Activated T-cell treated with anti-CD3 and anti-CD28 coated beads, Interleukin-2, amount 50 U/mL, for 1 hour (primary cell): ENCODE measurements at places on chromosomes 3 and 15.

GRCh38 chr3:139689708-139690228 lies 12.0 kb upstream of the NMNAT3 start:
- DNase-seq, result no peak

- no peak for DNase-seq
Measured at GRCh38 chr3:128563439-128563838, 70.4 kb upstream of the GATA2 start.

DNA sequence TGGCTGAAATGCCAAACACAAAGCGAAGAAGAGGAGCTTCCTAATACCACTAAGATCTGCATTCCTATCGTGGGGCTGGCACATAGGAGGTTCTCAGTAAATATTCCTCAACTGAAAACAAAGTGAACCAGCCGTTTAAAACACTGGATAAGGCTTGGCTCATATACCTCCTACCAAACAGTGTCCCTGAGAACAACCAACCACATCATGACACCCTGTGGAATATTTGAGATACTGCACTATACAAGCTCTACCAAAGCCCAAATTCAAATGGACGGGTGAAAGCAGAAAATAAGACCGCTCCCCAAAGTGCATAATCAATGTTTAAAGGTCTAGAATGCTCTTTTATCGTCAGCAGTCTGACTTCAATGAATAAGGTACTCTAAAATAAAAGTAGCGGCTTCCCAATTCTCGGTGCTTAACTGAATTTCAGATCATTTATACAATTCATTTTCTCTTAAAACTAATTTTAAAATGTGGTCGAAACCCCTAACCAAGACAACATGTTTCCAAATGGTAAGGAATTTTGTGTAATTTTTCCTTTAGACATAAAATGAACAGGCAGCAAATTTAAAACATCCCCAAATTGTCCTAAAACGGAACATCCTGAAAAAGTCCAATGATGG lies 425.8 kb downstream of the ERC2 start:
- no peak for DNase-seq

DNA sequence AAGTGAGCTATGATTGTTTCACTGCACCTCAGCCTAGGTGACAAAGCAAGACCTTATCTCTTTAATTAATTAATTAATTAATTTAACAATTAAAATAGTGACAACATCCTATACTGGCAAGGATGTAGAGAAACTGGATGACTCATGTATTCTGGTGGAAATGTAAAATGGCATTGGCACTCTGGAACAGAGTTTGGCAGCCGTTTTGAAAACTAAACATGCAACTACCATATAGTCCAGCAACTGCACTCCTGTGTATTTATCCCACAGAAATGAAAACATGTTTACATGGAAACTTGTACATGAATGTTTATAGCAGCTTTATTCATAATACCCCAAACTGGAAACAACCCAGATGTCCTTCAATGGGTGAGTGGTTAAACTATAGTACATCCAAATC lies 56.6 kb downstream of the ANP32A start:
- DNase-seq, result no peak

DNA sequence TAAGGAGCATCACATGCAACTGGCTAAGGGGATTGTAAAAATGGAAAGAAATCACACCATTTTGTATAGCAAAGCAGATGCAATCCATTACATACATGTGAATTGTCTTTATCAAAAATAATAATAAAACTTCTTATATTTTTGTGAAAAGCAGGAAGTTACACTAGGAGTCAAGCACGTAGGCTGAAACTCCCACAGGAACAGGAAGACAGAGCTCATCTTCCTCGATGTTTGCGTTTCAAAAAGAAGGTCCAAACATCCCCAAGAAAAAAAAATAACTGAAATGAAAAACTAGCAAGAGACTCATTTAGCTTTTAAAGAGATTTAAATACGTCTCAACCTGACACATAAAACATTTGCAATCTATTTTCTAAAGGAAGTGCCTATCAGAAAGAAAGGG lies 106.6 kb downstream of the TGFBR2 start:
- no peak for DNase-seq

DNA sequence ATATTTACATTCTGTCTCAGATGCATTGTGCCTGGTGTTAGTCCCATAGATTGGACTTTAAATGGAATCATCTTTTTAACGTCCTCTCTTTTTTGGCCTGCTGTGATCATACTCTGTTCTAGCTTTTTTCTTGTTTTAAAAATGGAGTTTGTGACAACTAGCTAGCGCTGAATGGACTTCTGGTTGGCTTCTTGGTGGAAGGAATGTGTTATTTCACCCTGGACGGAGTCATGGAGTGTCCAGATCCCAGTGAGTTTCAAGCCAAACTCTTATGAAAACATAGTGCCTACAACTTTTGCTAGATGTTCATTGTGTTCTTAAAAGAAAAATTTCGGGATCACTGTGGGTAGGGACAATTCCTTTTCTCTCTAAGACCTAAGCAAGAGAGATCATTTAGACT lies 192.6 kb downstream of the TCF12 start:
- DNase-seq, result no peak

DNA sequence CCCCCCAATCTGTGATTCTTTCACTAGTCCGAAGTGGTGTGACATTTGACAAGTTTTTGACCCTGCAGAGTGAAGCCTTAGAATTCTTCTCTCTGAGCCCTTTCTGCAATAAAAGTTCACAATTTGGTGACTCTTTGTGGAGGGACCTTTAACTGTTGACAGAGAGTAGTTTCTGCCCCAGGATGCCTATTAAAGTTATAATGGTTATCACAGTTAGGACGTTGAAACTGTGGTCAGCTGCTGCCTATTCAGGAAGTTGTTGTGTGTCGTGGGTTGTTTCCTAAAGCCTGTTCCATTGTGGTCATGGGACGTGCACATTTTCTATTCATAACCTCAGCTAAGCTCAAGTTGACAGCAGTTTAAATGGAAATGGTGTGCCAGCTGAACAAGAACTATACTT lies 274.5 kb downstream of the NEK10 start:
- no peak for DNase-seq

GRCh38 chr3:43369404-43370292 lies 83.3 kb downstream of the SNRK start:
- DNase-seq, result no peak

- no peak for DNase-seq
Measured at GRCh38 chr3:195916991-195917390, 8.6 kb upstream of the TNK2 start.

GRCh38 chr3:43005981-43006380 lies 26.9 kb downstream of the GASK1A start:
- DNase-seq, result no peak

GRCh38 chr3:46648096-46648495 lies 35.8 kb downstream of the FAM240A start:
- DNase-seq, result no peak

DNA sequence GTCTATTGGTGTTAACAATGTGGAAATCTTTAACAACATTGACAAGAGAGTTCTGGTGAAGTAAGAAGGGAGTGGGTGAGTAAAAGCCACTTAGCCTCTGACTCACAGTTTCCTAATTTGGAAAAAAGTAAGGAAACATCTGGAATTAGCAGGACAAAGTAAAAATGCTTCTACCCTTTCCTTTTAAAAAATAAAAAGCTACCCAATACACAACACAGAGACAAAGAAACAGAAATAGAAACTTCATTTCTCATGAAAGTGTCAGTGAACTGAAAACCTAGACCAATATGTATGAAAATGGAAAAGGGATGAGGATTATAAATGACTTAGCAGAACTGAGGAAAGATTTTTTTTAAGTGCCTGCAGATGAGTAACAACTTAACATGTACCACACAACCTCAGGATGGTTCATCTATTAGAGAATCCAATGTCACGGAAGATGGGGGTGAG lies 65.4 kb downstream of the SSR3 start:
- DNase-seq, result no peak

- no peak for DNase-seq
Measured at GRCh38 chr15:87954793-87955192, 301.7 kb downstream of the NTRK3 start.

DNA sequence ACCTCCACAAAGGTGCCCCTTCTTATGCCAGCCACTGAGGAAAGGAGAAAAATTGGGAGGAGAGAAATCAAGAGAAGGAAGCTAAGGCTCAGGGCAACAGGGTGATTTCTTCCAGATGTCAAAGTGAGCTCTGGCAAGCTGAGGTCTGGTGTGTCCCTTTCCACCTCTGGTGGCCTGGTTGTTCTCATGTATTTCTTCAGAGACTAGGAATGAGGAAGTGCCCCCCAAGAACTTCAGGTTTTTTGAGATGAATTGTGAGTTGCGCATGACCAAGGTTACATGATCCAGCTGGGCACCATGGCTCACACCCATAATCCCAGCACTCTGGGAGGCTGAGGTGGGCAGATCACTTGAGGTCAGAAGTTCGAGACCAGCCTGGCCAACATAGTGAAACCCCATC lies 5.6 kb downstream of the RAB6B start:
- no peak for DNase-seq

- no peak for DNase-seq
Measured at GRCh38 chr15:63986751-63987341, 59.4 kb downstream of the DAPK2 start.

DNA sequence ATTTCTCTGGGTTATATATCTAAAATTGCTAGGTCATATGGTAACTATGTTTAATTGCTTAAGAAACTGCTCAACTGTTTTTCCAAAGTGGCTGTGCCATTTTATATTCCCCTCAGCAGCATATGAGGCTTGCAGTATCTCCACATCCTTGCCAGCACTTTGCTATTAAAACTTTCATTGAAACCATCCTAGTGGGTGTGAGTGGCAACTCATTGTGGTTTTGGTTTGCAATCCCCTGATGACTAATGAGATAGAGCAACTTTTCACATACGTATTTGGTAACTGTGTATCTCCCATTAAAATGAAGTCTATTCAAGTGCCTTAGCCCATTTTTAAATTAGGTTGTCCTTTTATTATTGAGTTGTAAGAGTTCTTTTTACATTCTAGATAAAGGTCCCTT lies 17.3 kb downstream of the KPNA1 start:
- DNase-seq, result no peak

DNA sequence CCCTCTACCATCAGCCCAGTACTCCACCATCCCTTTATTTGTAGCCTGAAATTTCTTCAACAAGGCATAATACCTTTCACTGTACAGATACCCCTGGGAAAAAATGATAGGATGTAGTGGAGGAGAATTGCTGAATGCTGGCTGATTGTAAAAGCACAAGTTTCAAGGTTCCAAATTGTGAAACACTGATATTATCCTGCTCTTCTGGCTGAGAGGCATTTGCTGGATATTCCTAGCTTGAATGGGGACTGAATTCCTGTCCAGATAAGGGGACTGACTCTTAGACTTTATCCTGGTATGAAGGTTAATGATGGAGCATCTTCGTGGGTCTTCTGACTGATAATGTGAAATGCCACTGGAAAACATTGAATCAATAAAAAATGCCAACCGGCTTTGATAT lies 9.0 kb upstream of the C3orf85 start:
- DNase-seq, result no peak

- no peak for DNase-seq
Measured at GRCh38 chr15:54675241-54675640, 521.5 kb downstream of the RSL24D1 start.

DNA sequence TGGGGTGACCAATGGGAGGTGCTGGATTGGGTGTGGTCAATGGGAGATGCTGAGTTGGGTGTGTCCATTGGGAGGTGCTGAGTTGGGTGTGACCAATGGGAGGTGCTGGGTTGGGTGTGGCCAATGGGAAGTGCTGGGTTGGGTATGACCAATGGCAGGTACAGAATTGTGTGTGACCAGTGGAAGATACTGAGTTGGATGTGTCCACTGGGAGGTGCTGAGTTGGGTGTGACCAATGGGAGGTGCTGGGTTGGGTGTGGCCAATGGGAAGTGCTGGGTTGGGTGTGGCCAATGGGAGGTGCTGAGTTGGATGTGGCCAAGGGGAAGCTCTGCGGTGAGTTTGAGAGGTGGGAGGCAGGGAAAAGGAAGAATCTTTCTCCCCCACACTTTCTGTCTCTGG lies 250.0 kb upstream of the PROK2 start:
- no peak for DNase-seq

DNA sequence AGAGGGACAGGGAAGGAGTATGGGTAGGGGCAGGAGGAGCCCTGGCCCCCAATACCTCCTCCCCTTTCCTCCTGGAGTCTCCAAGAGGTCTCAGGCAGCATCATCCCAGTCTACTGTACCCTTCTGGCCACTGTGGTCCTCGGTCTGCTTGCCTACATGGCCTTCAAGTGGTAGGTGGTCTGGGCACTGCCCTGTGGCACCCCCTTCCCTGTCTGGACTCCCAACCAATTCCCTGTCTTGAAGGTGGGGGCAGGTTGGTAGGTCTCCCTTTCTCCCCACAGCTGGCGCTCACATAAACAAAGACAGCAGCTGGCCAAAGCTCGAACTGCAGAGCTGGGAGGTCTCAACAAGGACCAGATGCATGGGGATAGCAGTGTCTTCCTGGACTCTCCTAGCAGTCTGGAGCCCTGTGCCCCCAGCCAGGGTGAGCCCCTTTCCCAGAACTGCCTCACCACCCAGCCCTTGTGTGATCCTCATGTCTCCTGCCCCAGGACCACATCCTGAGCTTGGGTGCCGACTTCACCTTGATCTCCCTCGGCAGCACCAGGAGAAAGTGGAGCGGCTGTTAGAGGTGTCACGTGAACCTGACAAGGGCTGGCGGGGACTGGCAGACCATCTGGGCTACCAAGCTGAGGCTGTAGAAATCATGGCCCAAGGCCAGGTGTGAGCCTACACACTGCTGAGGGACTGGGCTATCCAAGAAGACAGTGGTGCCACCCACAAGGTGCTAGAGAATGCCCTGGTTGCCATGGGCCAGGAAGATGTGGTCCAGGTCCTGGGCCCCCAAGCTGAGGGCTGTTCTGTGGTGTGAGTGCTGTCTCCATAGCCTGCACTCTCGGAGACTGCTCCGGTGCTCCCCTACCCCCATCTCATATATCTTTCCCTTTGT lies 33.1 kb downstream of the NBEAL2 start:
- DNase-seq, result no peak

DNA sequence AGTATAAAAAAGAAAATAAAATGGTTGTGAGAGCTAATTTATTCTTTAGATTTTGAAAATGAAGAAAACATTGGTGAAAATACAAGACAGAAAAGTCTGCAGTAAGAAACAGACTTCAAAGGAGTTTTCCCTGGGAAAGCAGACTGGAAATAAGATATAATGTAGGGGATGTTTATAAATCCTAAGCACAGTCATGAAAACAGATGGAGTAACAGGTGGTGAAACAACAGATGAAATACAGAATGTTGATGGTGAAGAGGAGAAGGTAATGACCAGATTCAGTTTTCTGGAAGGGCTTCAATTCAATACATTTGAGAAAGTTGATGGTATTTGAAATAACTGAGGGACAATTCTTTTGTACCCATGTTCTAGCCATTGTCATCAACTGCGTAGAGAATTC lies 353.9 kb downstream of the CHL1 start:
- DNase-seq, result no peak
